Kidney epithelial cell (primary cell): ENCODE measurements at places on chromosomes 4 and X. TPM values are rescaled to one million over a fixed set of nuclear protein-coding genes. Genes with fewer than 3 reads are reported as not detected.

GRCh38 chr4:119638359-119638758 is 9.8 kb upstream of the PDE5A start:
- no peak for DNase-seq

DNA sequence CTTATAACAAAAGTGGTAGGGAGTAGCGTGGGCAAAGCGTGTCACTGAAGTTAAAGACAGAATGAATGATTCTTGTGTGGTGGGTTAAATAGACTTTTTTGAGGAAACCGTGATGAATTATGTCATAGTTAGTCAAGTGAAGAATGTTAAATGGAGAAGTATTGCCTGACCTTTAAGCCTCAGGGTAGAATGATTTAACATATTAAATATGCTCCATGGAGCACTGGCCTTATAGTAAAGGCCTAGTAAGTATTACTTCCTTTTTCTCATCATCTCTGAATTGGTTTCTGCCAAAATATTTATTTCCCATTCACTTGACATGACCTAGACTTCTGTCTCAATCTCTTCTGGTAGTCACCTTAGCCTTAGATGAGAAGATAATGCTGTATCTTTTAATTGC is 23.7 kb downstream of the MAGEB1 start:
- DNase-seq: no peak

The RNF175 gene
- total RNA-seq: 1.0 and 2.0 TPM in 2 replicates

- no peak for DNase-seq
These were observed 465.9 kb downstream of the MID1IP1 start for GRCh38 chrX:39267176-39267575.

The TMEM164 gene
- 14.2 and 20.2 TPM in 2 replicates for total RNA-seq

DNA sequence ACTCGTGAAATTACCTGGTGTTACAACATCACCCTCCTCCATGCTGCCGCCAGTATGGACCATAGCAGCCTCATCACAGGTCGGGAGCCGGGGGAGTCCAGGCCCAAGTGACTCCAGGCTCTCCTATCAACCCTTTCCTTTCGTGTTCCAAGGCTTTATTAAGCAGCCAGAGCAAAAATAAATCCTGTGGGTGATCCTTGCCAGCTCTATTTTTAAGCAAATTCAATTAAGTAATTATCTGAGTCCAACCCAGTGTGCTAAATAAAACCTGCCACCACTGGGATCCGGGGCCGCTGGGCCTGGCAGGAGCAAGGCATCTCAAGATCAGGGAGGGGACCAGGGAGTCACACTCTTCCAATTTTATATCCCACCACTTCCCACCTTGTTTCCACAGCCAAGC is 80.7 kb upstream of the PRPS1 start:
- DNase-seq: no peak

DNA sequence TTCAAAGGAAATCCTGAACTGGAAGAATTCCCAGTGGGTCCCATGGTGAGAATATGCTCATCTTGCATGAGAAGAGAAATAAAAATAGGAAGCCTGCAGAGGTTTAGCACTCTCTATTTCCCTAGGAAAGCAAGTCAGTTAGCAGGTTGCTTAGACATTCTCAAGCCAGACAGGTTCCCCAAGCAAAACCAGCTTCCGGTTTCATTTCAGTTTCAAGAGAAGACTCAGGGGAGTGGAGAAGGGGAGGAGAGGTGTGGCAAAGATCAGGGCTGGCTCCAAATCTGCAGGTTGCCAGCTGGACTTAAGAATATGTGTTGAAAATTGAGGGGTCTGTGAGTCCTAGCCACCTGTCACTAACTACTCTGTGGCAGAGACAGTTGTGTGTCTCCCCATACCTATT is 107.5 kb downstream of the CLNK start:
- DNase-seq: no peak

- DNase-seq: no peak
These were observed 177.7 kb upstream of the MID1 start for GRCh38 chrX:10798041-10798440.

DNA sequence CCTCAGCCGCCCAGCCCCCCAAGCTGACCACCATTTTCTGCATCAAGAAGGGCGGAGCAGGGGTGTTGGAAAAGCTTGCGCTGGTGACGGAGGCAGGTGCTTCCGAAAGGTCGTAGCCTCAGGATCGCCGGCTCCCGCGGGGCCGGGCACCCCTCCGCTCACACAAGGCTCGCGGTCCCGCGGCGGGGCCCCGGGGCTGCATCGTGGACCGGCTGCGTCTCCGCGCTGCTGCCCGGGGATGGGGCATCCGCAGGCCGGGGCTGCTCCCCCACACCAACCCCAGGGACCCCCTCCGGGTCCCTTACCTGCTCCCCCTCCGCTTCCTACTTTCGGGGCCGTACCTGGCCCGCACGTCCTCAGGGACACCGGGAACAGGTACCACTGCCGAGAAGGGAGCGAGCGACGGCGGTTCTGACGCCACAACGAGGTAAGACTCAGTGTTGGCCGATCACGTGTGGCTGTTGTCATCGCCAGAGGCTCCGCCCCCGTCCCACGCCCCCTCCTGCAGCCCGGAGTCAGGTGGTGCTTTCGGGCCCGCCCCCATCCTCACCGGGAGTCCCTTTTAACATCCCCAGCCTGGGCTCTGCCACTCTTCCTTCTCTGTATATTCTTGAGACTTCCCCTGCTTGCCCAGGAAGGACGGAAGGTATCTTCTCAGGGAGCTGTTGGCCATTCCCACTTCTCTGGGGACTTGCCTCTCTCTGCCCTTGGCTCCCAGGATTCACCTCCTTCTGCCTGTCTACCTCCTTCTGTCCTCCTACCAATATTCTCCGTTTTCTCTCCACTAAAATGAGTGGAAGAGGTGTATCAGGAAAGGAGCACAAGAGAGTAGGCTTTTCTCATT is at the start of gene BEX2:
TSS of gene BEX2 (minus strand) at position 436 of the 844 bp plus-strand sequence. CDS start 1,014 bp downstream, outside the sequence.
- peak; percentile 16 for DNase-seq
